ENCODE measurements at places on chromosomes 3 and 15.

DNA sequence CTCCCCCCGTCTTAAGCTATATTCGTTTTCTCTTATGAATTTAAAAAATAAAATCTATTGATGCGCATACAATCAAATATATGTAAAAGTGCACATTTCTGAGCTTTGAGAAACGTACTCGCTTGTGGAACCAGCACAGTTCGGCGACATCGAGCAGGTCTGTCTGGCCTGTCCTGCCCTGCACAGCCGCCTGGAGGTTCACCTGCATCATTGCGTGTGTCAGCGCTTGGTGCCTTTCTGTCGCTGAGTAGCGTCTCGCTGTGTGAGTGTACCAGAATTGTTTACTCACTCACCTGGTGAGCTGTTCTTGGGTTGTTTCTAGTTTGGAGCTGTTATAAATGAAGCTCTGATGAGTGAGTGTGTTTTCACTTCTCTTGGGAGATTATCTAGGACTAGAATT, 104.0 kb downstream of the VGLL4 start:
- no peak for DNase-seq

DNA sequence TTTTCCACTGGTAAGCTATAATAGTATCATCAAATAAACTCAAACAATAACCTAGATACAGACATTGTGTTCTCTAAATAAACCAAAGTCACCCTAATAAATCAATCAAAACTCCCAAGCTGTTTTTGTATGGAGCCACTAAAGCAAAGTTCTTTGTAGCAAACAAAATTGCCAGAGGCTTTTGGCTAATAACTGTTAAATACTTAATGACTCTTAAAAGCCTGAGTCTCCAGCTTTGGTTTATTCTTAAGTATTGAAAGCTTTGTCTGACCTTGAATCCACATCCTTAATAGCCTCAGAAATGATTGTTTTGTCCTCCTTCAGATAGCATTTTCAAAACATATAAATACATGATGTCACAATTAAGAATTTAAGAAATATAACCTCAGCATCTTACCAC, 725.3 kb downstream of the SI start:
- no peak for DNase-seq

- DNase-seq = no peak
Observed at GRCh38 chr15:41567261-41567660, 8.2 kb downstream of the TYRO3 start.

DNA sequence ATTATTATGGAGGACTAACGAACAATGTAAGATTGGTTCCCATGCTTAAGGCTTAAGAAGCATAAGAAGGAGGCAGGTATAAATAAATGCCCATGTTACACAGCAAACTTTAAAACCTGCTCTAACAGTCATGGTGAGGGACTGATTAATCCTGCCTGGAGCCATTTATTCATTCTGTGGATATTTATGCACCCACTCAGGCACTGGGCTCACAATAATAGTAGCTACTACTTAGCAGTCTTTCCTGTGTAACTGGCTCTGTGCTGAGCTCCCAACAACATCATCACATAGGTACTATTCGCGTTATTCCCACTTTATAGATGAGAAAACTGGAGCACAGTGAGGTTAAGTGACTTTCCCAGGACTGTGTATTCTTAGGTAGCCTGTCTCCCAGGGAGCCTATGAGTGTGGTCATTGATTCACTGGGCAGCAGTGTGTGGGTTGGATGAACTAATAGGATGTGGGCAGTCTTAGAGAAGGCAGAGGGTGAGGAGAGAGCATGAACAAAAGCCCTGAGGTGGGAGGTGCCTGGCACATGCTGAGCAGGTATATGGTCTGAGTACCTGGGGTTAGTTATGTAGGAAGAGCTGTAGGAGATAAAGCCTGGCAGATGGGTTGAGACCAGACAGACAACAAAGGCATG, 44.1 kb upstream of the UMPS start:
- DNase-seq = no peak
